Activated T-helper 2 cell treated with anti-CD3 and anti-CD28 coated beads, Interferon-gamma antibody, Interleukin-2, Interleukin-4, amounts not matched to agents 10 μg/mL and 5 μg/mL and 100 μg/mL, durations not matched to agents 14 hours and 24 hours and 36 hours (primary cell): ENCODE measurements at places on chromosomes 13 and 19. TPM values are rescaled to one million over a fixed set of nuclear protein-coding genes. Genes with fewer than 3 reads are reported as not detected.

- DNase-seq: no peak
Measured at GRCh38 chr13:80011448-80012212, 329.3 kb downstream of the SPRY2 start.

DNA sequence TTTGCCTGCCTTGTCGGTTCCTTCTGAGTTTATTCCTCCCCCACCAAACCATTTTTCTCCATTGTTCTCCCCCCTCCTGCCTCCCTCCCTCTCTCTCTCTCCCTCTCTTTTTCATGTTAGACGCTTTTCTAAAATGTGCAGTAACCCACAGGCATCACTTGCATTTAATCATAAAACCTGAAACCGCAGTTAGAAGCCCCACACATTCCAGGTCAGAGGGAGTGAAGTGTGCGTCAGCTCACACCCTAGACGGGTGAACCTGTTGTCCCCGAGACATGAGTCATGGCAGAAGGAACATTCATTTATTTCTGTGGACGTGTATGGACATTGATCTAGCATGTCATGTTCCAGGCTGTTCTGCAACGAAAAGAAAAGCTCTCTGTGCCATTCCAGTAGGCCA, 19.9 kb downstream of the ONECUT3 start:
- DNase-seq: no peak

GRCh38 chr13:97165502-97166425, 56.4 kb upstream of the MBNL2 start:
- DNase-seq: no peak

ZNF536 gene
- not detected in 2 replicates for total RNA-seq
